ENCODE measurements at places on chromosomes 2 and 18.
A peak's percentile ranks its signal among the peaks of the same experiment; 100 is the strongest.

DNA sequence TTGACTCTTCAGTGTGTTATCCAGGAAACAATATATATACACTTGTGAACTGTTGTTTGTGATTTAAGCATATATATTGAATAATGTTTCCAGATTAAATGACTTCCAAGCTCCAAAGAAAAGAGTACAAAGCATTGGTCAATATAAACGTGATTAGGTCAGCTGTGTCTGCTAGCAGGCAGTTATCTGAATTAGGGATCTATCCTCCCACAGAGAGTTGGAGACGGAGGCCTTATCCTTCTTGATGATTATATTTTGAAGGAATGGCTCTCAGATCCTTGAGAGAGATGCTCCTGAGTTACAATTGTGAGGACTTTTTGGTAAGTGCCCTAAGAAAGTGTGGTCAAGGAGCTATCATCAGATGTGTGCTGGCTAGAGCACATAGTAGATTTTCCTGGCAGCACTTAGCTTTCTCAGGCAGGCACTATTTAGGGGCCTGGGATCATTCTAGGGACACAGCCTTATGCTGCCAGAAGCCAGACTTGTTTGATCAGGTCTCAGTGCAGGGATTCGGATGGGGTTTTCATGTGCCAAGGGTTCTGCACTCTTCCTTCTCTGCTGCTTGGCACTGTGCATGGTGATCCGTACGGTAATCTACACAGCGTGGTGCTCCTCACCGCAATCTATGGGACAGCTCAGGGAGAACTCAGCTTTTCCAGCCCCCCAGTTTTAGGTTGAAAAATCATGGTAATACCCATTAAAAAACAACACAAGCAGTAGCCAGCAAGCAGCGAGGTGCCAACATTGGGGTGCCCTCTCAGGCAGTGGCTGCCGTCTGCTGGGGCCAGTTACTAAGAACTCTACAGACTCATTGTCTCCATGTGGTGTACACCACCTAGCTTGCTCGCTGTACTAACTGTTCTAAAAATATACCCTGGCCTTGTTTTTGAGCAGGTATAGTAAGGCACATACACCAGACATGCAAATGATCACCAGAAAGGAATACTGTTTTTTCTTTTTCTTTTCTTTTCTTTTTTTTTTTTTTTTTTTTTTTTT lies 8.0 kb upstream of the ZDBF2 start:
- no peak for DNase-seq

GRCh38 chr2:200653021-200653420 lies 67.2 kb downstream of the AOX1 start:
- DNase-seq, result no peak

GRCh38 chr2:68719912-68720311 lies 14.7 kb upstream of the ARHGAP25 start:
- DNase-seq, result no peak

DNA sequence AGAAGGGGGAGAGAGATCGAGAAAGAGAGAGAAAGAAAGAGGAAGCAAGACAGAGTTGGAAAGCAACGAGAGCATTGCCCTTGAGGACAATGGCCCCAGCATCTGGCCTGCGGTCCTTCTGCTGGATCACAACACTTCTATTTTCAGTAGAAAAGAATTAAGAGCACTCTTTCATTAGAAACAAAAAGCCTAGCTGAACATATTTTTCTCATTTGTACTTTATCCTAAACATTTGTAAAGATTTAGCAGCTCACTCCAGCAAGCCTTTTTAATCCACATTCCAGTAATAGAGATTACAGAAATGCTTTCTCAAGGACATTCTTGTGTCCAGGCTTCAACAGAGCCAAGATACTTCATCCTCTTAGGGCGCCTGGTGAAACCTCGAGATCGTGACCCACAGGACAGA lies 31.6 kb upstream of the AFF3 start:
- no peak for DNase-seq

GRCh38 chr2:17309741-17310339 lies 208.4 kb downstream of the RAD51AP2 start:
- no peak for DNase-seq

DNA sequence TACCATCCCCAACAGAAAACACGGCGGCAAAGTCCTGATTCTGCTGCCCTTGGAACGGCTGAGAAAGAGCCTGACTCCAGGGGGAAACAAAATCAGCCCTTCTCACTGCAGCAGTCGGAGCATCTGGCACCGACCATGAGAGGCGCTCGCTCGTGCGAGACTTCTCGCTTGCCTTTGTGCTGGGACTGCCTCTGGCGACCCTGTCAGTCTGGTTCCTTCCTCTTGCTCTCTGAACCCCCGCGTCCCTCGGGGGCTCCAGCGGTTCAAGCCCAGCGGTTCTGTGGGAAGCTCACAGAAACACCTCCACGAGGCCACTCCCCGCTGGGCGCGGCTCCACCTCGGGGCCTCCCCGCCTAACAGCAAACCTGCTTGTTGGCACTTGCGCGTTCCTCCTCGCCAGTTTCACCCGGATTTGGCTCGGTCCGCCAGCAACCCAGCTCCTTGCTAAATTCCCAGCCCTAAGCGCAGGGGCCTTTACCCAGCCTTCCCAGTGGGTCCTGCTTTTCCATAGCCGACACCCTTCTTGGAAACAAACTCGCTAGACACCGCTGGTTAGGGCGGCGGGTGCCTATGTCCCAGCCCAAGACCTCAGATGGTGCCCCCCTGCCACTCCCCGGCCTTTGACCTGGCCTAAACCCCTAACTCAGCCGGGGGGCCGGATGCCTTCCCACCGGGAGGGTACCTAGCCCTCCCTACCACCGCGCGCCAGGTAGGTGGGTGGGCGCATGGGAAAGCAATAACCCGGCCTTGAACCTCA lies 2.2 kb downstream of the RND3 start:
- DNase-seq, result no peak

GRCh38 chr18:10035281-10035991 lies 121.6 kb downstream of the VAPA start:
- DNase-seq, result no peak

DNA sequence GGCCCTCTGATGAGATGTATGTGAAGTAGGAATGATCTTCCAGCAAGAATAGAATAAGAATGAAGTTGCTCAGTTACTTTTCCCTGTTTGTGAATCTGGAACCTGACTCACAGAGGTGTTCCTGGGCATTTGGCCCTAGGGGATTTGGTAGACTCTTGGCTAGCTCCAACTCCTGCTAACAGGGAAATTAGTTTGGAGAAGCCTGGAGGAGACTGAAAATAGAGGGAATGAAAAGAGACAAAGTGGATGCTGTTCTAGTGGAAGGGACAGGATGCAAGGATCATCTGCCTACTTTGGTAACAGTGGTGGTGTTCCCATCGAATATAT lies 19.6 kb downstream of the TMEM17 start:
- no peak for DNase-seq

DNA sequence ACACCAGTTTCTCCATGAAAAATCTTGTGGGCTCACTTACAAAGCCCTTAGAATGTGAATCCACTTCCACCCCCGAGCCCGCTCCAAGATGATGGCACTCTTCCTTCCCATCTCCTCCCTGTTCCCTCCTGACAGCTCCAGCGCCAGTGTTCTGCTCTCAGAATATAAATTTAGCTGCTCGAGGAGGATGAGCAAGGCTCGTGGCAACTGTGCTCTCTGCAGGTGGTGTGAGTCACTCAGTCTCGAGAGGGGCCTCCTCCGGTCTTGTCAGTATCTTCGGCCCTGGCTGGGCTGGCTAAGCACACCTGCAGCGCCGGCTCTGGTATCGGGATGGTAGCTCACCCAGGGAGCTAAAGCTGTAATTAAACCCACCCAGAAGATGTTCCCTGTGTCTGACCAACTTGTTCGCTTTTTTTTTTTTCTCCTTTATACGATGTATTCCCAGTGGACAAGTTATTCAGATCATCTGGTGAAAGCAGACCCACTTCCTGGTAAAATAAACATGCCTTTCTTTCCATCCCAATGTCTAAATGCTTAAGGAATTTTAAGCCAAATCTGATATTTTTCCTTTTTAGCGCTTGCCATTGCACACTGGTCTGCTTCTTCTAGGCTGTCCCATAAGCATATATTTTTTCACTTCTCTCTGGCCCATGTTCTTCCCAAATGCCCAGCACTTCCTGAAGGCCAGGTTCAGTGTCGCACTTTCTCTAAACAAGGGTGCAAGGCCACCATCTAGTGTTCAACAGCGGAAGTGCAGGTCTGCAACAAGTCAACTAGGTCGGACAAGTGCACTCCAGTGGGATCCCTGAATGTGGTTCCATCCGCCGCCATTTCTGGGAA lies 31.4 kb upstream of the YPEL5 start:
- DNase-seq, result peak; percentile 59

- DNase-seq, result no peak
Observed at GRCh38 chr2:44116319-44116718, 52.4 kb upstream of the PPM1B start.

DNA sequence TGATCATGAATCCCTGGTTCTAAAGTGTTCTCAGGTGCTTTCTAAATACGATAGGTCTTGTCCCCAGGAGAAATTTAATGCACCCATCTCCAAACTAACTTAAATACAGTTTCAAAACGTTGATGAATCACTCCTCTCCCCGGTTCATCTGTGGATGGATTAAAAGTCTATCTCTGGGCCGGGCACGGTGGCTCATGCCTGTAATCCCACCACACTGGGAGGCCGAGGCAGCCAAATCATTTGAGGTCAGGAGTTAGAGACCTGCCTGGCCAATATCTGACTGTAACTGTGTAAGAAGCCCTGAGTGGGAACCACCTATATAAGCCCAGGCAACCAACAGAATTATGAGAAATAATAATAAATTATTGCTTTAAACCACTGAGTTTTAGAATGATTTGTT lies 78.7 kb downstream of the LONRF2 start:
- DNase-seq, result no peak
